ENCODE measurements at places on chromosomes 1 and 21.

GRCh38 chr1:220577926-220578325 is 50.0 kb downstream of the MARK1 start:
- no peak for DNase-seq

- DNase-seq = no peak
These were observed 31.2 kb upstream of the F3 start for GRCh38 chr1:94572780-94573179.

DNA sequence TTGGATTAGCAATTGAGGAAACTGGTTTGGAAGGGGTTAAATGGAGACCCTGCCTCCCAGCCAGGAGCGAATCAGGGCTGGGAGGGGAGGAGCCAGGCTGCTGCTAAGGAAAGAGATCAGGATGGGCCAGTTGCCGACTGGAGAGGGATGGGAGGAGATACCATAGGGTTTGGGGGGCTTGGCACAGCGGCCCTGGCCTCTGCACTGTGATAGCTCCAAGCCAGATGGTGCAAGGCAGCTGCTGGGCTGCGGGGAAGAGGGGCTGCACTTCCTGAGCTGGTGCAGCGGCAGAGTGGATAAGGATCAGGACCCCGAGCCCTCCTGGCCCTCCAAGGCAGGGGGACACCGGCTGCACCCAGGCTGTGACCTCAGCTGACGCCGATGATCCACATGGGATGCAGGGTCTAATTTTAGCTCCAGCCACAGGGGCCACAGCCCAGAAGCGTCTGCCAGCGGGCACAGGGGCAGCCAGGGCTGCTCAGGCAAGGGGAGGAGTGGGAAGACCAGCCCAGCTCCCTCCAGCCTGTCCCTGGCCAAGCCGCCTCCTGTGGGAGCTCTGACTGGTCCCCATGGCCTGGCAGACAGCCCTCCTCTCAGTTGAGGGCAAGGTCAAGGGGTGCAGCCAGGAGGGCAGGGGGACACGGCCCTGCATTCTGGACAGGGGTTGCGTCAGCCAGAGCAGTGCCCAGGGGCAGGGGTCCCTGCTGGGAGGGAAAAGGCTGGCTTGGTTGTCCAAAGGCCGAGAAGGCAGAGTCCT is at the start of gene EXTL1:
Gene EXTL1, plus strand, starts transcription at position 129 of the 757 bp plus-strand sequence. CDS start 872 bp downstream, outside the sequence.
- no peak for DNase-seq

GRCh38 chr1:25871086-25871703 is 4.3 kb downstream of the PAQR7 start:
- DNase-seq = no peak

DNA sequence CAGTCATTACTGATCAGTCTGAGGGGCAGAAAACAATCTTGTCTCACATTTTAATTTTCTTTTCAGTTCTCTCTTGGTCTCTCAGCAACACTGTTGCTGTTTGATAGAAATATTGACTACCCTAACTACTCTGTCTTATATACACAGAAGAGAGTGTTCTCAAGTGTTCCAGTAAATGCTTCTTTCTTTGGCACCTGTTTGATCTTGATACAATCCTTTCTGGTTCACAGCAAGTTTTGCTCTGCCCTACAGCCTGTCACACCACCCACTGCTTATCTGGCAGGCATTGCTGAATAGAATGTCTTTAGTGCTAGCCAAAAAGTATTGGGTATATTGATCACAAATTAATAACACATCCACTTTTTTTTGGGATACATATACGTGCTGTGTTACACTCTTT is 75.7 kb upstream of the WLS start:
- no peak for DNase-seq

GRCh38 chr1:152888126-152888525 is 10.0 kb downstream of the SMCP start:
- no peak for DNase-seq

DNA sequence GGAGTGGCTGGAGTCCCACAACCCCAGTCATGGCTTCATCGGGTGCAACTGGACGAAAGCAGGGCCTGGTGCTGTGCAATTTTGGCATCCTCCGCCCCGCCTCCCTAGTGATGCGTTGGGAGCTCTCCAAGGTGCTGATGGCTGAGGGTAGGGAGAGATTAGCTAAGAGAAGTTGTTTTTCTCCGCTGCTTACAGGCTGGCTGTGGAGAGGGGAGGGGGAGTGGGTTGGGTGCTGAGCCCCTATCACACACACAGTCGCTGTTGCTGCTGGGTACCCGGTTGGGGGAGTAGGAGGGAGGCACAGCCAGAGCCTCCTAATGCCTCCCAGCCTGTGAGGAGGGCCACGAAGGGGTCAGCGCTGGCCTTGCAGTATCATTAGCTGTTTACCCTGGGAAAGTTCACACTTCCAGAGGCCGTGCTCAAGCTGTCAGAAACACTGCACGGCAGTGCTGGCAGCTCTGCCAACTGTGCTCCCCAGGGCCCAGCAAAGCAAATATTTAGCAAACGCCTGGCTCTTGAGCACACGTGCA is 110.0 kb downstream of the GRIK3 start:
- peak; percentile 6 for DNase-seq

GRCh38 chr1:225866061-225866837 is 15.9 kb downstream of the TMEM63A start:
- DNase-seq = peak; percentile 83

- no peak for DNase-seq
These were observed 58.5 kb upstream of the CNTN2 start for GRCh38 chr1:204984499-204984898.

DNA sequence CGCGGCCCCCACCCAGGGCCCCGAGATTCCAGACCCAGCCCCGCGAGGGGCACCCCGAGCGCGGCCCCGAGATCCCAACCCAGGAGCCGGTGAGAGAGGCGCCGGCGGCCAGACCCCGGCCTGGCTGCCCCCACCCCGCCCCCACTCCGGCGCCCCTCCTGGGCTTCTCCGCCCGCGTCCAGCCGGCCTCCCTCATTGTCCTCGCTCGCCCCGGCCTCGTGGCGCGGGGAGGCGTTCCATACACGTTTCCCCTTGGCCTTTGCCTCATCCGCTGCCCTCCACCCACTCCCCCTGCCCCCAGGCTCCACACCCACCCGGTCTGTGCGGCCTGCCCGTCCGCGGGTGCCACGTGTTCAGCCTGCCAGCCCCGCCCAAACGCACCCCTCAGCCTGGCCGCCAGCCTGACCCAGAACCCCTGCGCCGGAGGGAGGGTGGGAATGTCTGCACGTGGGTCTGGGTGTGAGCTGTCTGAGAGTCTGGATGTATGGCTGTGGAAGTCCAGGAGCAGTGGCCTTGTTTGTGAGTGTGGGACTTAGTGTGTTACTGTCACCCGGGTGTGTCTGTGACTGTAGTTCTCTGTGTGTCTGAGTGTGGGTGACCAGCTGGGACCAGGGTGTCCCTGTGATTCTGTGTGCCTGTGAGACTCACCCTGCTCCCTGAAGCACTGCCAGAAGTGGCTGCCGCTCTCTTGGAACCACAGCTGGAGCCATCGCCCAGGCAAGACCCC is 681 bp downstream of the B4GALT2 start:
- peak; percentile 33 for DNase-seq

- no peak for DNase-seq
These were observed 109.3 kb downstream of the ZC3H11B start for GRCh38 chr1:219503604-219504003.

- no peak for DNase-seq
These were observed 13.0 kb upstream of the AHCYL1 start for GRCh38 chr1:109971559-109971958.

GRCh38 chr21:27700974-27701614 is 734.2 kb upstream of the ADAMTS5 start:
- peak; percentile 81 for DNase-seq

GRCh38 chr1:230350208-230350921 is 75.8 kb downstream of the PGBD5 start:
- DNase-seq = peak; percentile 71

GRCh38 chr1:202056644-202057334 is 46.4 kb downstream of the ELF3 start:
- DNase-seq = peak; percentile 87

DNA sequence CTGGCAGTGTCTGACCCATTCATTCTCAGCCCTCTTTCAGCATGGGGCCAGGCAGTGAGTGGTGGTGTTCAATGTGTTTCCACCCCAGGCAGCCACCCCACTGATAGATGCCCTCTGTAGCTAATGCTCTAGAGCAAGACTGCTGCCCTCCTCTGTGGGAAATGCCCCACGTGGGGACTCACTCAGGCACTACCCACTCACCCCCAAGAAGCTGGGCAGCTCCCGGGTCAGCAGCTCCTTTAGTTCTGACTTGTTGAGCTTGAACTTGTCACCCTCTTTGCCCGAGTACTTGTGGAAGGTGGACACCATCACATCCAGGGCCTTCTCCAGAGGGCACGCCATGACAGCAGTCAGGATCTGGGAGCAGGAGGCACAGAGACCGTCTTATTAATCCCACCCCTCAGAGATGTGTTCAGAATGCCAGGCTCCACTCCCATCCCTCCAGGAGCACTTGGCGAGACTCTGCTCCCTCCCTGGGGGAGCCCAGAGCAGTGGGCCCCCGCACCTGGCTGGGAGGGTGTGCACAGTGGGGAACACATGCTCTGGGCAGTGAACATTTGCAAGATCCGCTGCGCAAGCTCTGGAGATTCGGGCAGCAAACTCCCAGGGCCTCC is 1.0 kb downstream of the S100A4 start:
- no peak for DNase-seq

DNA sequence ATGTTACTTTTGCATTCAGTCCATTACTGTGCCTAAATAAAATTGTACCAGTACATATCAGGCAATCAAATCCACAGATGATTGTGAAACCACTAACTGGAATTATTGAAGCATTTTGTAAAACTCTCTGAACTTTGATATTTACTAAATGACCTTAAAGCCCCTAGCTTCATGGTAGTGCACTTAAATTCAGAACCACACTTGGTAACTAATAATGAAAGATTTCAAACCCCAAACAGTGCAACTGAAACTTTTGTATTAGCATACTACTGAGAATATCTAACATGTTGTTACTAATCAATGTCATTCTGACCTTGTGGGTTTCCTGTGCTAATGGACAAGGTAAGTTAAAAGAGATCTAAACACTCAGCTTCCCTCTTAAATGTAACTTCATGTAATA is at the start of gene CFHR3:
Gene CFHR3, plus strand, starts transcription at position 238 of the 400 bp plus-strand sequence. Its CDS starts 47 bp downstream, at position 285.
- DNase-seq = no peak

- no peak for DNase-seq
These were observed 726 bp upstream of the CYB5R1 start for GRCh38 chr1:202967684-202968281.

DNA sequence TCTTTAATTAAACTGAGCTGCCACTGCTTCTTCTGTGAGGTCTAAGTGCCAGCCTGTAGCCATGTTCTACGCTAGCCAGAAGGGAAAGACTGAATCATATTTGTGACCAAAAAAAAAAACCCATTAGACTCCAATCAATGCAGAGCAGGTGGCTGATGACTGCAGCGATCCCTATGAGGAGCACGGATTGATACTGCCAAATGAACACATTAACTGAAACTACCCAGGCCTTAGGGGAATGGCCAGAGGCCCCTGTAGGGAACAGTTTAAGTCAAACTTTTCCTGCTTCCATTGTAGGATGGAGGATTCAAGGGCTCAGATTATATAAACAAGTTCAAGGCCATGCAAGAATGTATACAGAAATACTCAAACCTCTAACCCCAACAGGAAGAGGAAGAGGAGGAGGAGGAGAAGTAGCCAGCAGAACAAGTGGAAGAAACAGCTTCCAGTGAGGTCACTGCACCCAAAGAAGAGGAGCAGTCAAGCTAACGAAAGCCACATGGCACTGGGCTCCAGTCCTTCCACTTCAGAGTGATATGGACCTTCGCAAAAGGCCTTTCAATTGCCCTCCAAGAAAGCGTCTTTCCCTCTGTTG is 328.3 kb downstream of the SMYD3 start:
- DNase-seq = no peak

DNA sequence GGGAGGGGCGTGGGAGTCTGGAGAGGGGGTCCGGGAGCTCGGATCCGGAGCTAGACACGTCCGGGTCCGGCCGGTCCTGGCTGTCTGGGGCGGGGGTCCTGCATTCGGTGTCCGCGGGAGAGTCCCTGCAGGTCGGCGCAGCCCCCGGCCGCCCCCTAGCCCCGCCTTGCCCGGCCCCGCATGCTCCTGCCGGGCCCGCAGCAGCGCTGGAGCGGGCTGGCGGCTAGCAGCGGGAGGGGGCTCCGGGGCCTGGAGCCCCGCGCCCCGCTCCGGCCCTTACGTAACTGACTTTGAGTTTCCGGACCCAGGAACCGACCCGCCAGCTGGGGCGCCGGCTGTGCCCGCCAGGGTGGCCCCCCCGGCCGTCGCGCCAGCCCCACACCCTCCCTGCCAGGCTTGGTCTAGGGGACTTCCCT is 26.9 kb upstream of the EPB41 start:
- DNase-seq = no peak

DNA sequence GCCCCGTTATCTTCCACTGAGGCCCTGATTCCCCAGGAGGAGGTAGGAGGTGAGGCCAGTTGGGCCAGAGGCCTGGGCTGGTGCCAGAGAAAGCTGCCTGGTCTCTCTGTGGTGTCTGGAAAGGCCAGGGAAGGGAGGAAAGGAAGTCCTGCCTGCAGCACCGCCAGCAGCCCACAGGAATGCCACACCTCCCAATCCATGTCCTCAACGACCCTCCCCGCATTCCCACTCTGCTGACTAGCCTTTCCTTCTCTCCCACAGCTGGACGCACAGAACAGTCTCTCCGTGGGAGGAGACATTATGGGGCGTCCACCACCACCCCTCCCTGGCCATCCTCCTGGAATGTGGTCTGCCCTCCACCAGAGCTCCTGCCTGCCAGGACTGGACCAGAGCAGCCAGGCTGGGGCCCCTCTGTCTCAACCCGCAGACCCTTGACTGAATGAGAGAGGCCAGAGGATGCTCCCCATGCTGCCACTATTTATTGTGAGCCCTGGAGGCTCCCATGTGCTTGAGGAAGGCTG is 18.0 kb downstream of the CSF1 start:
- peak; percentile 69 for DNase-seq

DNA sequence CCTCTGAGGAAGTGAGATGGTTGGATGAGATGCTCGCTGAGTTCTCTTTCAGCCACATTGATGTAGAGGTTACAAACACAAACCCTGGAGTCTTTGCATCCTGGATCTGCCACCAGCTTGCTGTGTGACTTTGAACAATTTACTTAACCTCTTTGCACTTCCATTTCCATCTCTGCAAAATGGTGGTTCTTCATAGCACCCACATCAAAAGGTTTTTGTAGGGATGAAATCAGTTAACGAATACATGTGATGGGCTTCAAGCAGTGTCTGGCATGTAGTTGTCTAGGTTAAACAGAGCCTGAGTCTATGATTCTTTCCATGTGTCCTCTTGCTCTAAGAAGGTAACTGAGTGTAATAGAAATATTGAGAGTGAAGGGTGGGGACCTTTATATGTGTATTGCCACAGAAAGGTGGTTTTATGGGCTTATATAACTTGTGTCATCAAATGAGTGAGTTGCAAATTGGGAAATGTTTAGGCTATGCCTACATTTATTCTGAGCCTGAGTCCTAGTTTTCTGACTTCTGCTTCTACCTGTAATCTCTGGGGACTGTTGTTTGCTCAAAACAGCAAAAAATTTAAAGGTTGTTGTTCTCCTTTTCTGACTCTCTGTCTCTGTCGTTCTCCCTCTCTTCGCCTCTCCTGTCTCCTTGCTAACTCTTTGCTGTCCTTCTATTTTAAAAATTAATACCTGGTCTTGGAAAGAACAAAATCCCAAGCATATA is 27.3 kb upstream of the LRRN2 start:
- DNase-seq = no peak

DNA sequence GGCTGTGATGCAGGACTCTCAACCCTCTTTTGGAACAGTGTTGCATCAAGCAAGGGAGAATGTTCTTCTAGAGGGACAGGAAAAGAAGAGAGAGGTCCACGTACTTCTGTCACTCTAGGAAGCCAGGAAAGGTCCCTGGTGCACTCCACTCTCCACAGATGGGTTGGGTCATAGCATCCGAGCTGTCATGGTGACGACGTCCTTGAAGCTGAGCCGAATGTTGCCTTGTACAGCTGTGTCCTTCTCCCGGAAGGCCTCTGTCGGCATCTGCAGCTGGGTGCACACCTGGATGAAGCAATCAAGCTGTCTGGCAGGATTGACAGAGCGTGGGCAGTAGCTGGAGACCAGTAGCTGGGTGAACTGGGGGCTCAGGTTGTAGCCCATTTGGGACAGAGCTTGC is 12.5 kb downstream of the MDM4 start:
- no peak for DNase-seq
